ENCODE measurements at places on chromosomes 16 and 17.
A peak's percentile ranks its signal among the peaks of the same experiment; 100 is the strongest.

DNA sequence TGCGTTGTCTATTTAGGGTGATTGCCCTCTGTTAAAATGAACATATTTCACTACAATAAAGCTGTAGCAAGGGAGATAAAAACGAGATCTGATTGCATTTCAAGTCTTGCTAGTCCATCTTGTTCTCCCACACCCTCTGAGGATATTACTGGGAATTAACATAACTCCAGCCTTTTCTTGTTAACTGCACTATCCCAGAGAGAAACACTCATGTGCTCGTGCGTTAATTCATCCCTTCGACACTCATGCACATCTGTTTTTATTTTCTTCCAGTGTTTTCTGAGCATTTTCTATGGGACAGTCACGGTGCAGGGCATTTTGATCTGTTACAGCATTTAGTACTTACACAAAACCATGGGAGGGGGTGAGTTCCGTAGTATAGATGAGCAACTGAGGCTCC, 202.1 kb downstream of the CYLD start:
- DNase-seq: no peak

DNA sequence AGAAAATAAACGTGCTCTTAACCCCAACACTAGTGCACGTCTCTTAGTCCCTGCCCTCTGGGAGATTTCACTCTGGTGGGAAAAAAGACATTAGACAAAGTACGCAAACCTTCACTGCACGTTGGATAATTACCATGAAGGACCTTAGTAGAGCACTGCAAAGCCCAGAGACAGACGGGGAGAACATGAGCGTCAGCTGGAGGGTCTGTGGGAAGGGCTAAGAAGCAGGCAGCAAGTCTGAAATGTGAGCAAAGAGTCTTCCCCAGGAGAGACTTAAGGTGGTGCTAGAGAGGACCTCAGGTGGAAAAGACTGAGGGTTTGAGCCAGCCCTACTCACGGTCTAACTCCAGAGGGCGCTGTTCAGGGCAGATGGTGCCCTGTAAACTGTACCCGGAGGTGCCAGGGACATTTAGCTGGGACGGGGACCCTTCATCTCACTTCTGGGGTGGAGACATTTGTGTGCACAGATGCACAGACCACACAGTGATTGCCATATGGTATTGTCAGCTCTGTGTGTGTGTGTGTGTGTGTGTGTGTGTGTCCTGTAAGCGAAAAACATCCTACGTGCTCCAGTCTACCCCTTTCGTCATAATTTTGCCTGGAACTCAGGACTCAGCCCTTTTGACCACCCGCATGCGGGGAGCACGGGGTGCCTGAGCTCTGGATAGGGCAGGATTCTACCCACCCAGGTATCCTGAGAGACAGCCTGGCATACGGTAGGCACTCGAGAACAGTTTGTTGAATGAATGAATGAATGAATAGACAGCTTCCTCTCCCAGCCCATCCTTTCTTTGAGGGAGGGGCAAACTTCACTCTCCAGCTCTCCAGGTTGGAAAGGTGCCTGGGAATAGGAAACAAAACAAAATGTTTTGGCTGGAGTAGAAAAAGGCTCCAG, 10.1 kb upstream of the STAC2 start:
- DNase-seq: peak; percentile 60

GRCh38 chr17:69692171-69692570, 277.7 kb downstream of the MAP2K6 start:
- no peak for DNase-seq

DNA sequence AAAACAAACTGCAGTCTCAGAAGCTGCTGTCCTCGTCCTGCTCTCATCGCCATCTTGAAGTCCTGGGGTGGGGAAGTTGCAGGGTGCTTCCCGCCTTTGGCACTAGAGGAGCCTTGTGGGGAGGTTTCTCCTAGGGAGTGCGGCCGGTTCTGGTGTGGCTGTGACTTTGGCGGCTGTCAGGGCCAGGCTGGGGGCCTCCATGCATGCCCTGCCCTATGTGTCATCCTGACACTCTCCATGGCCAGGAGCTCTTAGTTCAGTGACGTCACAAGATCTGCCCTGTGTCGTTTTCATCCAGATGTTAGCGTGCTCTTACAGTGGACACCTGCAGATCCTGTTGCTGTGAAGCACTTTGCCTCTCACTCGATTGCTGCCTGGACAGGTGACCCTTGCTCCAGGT, 49.6 kb downstream of the PLD6 start:
- no peak for DNase-seq

DNA sequence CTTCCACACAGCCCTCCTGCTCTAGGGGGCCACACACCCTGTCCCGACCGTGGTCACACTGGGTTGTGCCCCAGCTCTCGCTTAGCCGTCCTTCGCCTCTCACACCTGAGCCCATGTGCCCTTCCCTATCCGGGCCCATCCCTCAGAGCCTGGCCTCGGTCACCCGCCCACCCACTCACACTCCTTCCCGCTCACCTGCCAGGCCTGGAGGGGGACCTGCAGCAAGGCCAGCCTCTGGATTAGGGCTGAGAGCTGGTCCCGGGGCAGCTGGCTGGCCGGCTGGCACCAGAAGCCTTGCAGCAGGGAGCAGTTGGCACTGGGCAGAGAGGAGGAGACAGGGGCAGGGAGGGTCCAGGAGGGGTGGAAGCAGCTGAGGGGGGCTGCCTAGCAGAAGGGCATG, 9.7 kb downstream of the RPUSD1 start:
- no peak for DNase-seq

DNA sequence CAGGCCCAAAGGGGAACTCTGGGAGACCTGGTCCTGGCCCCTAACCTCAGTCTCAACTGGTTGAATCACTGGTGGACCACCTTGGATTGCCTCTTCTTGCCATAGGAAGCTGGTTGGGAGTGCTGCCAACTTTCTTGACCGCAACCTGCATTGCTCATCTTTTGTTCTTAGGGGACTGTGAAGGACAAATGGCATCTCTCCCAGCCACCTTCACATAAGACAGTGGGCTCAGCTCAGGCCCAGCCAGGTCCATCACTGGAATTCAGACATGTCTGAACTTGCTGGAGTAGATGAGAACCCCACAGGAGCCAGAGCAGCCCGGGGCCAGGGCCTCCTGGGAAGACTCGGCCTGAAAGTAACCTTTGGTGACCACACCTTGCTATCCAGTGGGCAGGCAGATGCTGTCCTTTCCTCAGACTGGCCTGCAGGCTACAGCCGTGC, 18.8 kb downstream of the ADORA2B start:
- no peak for DNase-seq

DNA sequence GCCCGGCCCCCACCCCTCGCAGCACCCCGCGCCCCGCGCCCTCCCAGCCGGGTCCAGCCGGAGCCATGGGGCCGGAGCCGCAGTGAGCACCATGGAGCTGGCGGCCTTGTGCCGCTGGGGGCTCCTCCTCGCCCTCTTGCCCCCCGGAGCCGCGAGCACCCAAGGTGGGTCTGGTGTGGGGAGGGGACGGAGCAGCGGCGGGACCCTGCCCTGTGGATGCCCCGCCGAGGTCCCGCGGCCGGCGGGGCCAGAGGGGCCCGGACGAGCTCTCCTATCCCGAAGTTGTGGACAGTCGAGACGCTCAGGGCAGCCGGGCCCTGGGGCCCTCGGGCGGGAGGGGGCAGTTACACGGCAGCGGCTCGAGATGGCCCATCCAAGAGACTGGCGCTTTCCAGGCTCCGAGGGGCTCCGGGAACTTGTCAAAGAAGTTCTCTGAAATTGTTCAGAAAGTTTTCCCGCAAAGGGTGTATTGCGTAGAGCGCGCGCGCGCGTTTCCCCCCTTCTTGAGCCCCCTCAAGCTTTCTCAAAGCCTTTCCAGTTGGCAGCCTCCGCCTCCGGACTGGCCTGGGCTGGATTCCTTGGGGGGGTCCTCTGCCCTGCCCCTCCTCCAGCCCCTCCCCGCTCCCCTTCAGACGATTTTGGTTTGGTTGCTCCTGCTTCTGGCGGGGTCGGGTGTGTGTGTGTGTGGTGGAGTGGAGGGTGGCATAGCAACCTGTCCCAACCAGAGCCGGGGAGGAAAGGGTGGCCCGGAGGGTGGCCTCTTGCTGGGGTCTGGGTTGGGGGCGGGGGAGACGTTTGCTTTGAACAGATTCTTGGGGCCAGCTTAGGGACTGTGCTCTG, 504 bp downstream of the ERBB2 start:
- no peak for DNase-seq

DNA sequence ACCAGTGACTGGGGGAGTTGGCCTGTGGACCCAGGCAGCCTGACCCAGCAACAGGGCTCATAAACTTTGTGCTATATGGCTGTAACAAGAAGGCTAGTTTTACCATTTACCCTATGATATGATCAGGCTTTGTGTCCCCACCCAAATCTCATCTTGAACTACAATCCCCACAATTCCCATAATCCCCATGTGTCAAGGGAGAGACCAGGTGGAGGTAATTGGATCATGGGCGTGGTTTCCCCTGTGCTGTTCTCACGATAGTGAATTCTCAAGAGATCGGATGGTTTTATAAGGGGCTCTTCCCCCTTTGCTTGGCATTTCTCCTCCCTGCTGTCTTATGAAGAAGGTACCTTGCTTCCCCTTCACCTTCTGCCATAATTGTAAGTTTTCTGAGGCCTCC, 111.2 kb upstream of the NLRP1 start:
- DNase-seq: no peak

Measured in HepG2 (cell line).